ENCODE measurements at places on chromosomes 4 and X. TPM values are rescaled to one million over a fixed set of nuclear protein-coding genes. Genes with fewer than 3 reads are reported as not detected.

DNA sequence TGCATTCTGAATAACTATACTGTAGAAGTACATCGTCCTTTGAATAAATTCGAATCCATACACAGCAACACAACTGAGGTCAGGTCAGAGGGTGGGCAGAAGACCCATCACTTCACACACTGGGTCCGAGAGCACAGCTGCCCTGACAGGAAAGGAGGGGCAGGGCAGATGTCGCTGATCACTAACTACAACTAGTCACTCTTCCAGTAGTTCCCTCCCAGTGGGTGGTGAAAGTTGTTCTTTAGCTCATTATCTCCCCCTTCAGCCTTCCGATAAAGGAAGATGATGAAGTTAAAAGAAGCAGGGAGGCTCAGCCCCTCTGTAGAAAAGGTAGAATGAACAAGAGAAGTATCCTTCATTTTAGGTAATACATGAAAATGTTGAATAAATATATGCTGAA is 278.9 kb downstream of the INPP4B start:
- no peak for DNase-seq

Gene RTL3
- total RNA-seq = 0.23 TPM

GRCh38 chr4:6811165-6811564 is 28.6 kb downstream of the KIAA0232 start:
- no peak for DNase-seq

GRCh38 chrX:136318156-136318555 is 17.4 kb downstream of the ADGRG4 start:
- no peak for DNase-seq

DNA sequence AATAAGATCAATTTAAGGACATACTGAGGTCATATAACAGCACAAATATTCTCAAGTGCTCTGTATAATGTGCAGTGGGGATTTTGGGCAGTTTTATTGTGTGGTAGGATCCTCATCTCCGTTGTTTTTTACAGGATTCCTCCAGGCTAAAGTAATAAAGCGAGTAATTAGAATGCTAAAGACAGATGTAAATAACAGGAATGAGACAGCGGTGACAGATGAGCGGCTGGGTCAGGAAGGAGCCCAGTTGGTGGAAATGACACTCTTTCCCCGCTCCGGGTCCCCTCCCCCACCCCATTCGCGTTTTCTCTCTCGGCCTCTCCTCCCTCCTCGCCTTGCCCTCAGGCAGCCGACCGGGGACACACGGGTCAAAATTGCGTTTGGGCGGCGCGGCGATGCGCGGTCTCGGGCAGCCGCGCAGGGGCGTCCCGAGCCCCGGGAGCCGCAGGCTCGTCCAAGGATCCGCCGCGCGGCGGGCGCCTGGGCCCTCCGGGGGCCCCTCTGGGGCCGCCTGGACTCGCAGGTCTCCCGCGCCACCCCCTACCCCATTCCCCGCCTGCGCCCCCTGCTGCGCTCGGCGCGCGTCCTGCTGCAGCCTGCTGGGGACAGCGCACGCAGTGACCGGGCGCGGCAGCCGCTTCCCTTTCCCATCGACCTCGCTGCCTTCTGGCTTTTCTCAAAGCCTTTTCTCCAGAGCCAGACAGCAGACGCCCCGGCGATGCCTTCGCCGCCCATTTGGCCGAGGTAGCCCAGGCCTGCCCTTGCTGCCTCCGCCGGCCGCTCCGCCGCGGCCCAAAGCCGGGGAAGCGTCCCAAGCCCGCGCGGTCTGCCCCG is 16.2 kb downstream of the POU4F2 start:
- no peak for DNase-seq

DNA sequence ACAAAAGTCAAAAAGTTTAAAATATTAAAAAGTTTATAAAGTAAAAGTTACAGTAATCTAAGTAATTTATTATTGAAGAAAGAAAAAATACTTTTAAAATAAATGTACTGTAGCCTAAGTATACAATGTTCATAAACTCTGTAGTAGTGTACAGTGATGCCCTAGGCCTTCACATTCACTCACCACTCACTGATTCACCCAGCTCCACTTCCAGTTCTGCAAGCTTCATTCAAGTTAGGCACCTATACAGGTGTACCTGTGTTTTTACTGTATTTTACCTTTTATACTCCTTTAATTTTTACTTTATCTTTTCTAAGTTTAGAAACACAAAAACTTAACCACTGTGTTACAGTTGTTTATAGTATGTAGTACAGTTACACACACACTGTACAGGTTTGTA is 40.1 kb upstream of the AGA start:
- no peak for DNase-seq

Gene SLC25A31
- not detected for total RNA-seq

- DNase-seq = no peak
Measured at GRCh38 chr4:58144721-58145120, 1034.5 kb upstream of the IGFBP7 start.

Gene FNIP2
- total RNA-seq = 0.32 TPM

DNA sequence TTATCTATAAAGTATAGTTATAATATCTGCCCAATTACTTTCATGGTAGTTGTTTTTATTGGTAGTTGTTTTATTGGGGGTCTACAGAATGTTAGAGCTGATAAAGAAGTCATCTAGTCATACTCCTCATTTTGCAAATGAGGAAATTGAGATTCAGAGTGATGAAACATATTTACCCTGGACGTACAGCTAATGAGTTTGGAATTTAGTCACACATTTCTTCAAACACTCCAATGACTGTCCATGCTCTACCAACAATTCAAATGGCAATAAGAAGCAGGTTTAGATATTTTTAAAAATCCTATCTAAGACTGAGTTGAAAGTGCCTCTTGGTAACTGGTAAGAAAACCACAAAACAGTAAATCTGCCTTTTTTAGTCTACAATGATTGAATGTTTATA is 98.2 kb downstream of the MAGEC1 start:
- no peak for DNase-seq

- no peak for DNase-seq
Measured at GRCh38 chrX:45954026-45954425, 591.2 kb downstream of the ZNF674 start.

DNA sequence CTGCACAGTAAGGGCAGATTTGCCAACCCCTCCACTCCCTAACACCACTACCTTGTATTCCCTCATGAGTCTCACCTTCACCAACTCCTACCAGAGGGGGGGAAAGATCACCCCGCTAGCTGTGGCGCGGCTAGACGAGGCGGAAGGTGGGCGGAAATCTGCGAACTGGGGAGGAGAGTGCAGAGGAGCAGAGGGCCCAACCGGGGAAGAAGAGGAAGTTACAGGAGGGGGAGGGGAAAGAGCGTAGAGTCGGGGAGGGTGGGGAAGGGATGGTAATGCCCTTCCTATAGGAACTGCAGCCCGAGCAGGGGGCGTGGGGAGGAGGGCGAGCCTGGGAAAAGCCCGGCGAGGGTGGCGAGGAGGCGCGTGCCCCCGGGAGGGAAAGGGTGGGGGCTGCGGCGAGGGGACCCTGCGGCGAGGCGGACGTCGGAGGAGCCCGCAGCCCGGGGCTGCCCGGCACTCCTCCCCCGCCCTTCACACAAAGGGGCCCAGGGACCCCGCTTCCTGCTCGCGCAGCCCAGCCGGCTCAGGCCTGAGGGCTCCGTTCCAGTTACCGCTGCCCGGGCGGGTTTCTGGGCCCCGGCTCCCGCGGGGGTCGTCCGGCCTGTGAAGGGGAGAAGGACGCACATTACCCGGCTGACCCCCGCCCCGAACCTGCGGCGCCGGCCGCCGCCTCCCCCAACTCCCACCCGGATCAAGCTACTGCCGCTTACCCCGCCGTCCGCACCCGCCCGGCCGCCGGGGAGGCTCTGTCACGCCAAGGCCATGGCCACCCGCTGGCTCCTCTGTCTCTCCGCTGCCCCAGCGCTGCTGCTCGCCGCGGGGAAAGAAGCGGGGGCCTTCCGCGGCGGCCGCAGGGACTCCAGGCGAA is 1.8 kb downstream of the RAP2C start:
- peak; percentile 57 for DNase-seq

GRCh38 chr4:87045234-87045558 is 110.4 kb downstream of the AFF1 start:
- DNase-seq = no peak

DNA sequence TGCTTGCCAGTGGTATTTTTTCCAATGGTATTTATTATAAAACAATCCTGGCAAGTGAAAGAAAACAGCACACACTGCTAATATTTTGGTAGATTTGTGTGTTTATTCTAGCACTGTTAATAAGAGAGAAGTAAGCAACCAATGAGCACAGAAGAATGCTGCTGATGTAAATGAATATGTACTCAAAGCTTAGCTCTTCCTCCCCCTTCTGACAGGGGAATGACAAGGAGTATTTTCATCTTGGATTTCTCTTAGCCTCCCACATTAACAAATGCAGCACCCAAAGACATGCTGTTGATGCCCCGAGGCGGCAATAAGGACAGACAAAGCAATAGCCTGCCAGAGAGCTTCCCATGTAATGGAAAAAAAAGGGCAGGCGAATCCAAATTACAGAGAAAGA is 18.6 kb downstream of the ARHGAP6 start:
- DNase-seq = no peak

- DNase-seq = no peak
Measured at GRCh38 chrX:2401201-2401589, 99.6 kb downstream of the DHRSX start.

- DNase-seq = no peak
Measured at GRCh38 chr4:176334066-176334465, 14.3 kb downstream of the SPCS3 start.

DNA sequence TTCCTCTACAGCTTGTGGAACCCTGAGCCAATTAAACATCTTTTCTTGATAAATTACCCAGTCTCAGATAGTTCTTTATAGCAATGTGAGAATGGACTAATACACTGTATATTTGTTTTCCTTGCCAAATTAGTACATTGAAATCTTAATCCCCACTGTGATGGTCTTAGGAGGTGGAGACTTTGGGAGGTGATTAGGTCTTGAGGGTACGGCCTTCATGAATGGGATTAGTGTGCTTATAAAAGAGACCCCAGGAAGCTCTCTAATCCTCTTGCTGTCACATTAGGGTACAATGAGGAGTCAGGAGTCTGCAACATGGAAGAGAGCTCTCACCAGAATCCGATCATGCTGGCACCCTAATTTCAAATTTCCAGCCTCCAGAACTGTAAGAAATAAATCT is 86.6 kb downstream of the TIGD2 start:
- no peak for DNase-seq

- no peak for DNase-seq
Measured at GRCh38 chr4:48100256-48100655, 33.8 kb downstream of the TXK start.

- no peak for DNase-seq
Measured at GRCh38 chr4:127622921-127623796, 9.6 kb upstream of the INTU start.

- no peak for DNase-seq
Measured at GRCh38 chr4:169791527-169792156, 33.9 kb upstream of the HPF1 start.
